ENCODE measurements at places on chromosomes 6 and 20.

DNA sequence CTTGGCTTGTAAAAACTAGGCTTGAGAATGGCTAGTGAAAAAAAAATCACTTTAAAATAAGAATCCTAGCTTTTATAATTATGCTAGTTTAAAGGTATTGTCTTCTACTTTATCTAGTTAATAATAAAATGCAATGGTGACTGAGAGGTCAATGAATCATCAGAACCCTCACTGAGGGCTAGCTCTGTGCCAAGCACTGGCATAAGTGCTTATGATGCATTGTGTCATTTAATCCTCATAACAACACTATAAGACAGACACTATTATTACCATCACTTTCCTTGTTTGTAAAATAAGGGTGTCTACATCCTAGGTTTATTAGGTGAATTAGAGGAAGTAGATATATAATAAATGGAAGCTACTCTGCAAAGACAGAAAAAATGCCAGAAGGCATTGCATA is 144.3 kb downstream of the F13A1 start:
- DNase-seq = no peak

- no peak for DNase-seq
Measured at GRCh38 chr6:150299873-150300485, 68.8 kb upstream of the IYD start.

- DNase-seq = no peak
Measured at GRCh38 chr6:11497881-11498280, 39.7 kb upstream of the TMEM170B start.

DNA sequence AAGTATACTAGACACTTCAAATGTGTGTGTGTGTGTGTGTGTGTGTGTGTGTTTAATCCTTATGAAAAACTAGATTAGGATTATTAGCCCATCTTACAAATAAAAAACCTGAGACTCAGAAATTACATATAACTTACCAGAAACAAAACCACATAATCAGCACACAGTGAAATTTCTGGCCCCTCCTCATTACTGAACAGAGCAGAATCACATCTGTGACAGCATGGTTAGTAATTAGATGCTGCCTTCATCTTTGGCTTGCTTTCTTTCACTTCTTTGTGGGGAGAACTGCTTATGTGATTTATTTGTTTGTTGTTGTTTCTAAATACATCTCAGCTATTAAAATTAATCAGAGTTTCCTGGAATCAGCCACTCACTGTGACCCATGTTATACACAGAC is 267.1 kb downstream of the TENT5A start:
- DNase-seq = no peak

DNA sequence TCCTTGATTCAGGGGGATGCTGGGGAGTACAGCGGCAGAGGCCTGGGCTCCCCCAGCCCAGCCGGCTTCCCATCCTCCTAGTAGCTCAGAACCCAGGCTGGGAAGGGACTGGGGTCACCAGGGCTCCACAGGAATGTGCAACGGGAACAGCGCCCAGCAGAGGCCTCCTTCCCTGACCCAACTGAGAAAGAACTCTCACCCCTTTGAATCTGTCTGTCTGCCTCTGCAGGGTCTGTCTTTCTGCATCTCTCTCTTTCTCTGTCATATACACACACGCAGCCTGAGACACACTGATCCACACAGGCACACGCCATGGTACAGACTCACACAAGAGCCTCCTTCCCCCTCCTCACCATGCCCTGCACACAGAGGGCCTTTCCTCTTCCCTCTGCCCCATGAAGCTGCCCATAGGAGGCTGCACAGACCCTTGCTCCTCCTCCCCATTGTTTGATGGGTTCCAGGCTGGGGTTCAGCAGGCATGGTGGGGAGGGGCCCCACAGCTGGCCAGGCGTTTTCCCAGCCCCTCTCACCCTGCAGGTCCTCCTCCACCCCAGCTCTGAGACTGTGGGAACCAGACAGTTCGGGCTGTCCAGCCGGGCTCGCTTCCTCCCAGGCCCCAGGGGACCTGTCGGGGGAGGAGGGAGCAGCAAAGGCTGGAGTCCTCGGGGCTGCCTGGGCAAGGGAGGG is 2.8 kb downstream of the FOXS1 start:
- DNase-seq = no peak

- DNase-seq = no peak
Measured at GRCh38 chr6:45597424-45597823, 219.7 kb upstream of the SUPT3H start.

- no peak for DNase-seq
Measured at GRCh38 chr20:19644085-19644484, 114.0 kb upstream of the RIN2 start.

DNA sequence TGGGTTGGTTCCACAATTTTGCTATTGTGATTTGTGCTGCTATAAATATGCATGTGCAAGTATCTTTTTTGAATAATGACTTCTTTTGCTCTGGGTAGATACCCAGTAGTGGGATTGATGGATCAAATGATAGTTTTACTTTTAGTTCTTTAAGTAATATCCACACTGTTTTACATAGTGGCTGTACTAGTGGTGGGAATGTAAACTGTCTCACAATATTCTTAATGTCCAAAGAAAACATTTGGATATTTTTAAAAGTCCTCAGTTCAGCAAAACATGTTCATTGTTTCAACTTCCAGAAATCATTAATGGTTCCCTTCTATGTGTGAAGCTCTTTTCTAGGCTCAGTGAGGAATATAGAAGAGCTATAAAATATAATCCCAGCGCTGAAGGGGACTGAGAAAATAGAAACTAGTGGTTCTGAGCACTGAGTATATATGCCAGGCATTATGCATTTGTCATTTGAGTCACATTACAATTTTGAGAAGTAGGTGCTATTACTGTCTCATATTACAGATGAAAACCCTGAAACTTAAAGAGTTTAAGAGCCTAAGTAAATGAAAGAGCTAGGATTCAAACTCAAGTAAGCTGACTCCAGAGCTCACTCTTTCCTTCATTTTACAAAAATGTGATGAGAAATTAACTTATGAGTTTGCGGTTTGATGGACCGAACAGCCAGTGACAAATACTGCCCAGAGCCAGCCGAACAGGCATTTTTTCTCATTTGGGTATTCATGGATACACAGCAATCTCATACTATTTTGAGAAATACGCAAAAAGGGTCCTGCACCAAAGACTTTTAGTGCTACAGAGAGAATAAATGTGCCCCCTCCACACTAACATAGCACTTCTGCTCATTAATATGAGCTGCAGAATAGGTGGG is 250.1 kb downstream of the TBX18 start:
- no peak for DNase-seq

DNA sequence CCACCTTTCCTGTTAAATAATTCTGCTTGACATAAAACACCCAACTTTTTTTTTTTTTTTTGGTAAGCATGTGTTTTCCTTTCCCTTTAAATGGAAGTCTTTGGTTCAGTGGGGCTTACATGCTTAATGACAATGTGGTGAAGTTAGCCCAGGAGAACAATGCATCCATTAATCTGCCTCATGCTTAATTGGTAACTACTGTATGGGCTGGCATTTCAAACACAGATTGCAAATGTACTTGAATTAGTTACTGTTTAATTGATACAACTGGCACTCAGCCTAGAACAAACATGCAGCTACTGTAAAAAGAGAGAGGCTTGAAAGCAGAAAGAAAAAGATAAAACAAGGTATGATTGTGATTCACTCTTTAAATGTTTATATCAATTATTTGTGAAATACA is 483.6 kb upstream of the NOX3 start:
- no peak for DNase-seq

DNA sequence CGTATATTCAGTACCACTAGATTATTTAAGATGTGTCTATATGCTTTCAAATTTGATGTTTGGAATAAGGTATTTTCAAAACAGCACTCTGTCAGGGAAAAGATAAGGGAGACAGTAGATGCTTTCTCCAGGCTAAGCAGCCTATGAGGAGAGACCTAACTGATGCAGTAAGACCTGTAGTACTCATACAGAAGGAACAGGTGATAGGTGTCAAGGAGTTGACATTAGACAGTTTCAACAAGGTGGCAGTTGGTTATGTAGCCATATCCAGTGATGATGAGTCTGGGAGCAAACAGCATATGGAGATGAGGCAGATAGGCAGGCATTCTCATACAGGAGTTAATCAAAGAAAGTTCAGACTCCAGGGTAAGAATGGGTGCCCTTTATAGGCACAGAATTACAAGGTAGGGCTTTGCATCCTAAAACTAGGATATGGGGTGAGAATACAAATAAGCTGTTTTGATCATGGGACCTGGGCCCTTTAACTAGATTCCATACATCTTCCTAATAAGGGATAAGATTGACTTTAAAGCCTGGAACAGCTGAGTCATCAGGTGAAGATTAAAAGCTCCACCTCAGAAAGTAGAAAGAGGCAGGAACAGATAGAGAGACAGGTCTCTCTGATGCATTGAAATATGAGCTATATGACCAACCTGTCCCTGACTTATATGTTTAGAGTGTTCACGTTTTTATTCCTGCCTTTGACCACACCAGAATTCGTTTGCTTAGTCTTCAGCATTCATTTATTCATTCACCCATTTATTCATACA is 7.9 kb downstream of the RSPH4A start:
- DNase-seq = no peak
